CD8-positive, alpha-beta T cell (primary cell): ENCODE measurements at places on chromosomes 2 and 18.

DNA sequence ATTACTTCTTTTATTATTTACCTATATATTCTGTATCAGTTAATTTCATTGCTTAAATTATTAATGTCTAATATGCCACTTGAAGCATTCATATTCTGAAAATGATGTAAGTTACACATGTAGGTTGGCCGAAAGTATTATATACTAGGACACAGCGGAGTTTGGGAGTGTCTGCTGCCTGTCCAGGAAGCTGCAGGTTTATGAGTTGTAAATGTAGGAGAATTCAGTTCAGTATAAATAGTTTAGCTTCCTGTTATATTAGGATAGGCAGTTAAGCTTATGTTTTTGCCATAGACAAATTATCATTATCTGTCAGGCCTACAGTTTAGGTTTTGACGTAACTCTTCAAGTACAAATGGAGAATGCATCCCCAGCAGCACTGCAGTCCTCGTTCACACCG is 18.9 kb upstream of the ZNF236 start:
- no peak for DNase-seq

GRCh38 chr18:44597797-44598196 is 82.9 kb upstream of the SETBP1 start:
- no peak for DNase-seq

- DNase-seq: no peak
These were observed 160.5 kb downstream of the GALNT13 start for GRCh38 chr2:154032220-154032619.

DNA sequence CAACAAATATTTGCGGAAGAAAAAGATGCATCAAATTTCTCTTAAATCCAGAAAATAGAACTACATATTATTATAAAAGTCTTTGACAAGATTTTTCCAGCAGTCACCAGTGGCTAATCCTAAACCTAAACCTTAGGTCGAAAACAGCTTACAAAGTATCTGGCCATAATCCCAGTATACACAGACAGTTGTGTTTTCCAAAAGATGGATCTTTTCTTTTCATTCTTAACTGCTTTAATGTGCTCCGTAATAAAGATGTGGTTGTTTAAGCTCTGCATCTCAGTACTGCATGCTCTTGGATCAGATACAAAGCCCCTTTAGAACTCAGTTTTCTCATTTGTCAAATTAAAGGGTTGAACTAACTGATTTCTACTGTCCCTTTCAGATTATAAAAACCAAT is 247.8 kb downstream of the TXNL1 start:
- DNase-seq: no peak

DNA sequence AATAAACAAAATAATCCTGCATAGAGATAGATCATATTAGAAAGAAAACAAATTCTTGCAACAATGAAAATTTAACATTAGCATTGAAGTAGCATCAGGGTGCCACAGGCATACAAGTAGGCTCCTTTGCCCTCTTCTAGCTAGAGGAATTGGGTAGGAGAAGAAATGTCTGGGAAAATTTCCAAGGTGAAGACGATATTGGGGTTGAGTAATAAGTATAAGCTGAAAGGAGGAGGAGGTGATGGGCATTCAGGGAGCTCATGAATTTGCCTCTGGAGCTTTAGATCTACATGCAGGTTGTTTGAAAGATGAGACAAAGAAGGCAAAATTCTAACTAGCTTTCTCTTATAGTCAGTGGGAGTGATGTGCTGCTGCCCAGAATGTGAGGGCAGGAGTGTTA is 504.9 kb downstream of the CCDC85A start:
- no peak for DNase-seq

GRCh38 chr2:192749611-192750200 is 555.0 kb upstream of the TMEFF2 start:
- no peak for DNase-seq

DNA sequence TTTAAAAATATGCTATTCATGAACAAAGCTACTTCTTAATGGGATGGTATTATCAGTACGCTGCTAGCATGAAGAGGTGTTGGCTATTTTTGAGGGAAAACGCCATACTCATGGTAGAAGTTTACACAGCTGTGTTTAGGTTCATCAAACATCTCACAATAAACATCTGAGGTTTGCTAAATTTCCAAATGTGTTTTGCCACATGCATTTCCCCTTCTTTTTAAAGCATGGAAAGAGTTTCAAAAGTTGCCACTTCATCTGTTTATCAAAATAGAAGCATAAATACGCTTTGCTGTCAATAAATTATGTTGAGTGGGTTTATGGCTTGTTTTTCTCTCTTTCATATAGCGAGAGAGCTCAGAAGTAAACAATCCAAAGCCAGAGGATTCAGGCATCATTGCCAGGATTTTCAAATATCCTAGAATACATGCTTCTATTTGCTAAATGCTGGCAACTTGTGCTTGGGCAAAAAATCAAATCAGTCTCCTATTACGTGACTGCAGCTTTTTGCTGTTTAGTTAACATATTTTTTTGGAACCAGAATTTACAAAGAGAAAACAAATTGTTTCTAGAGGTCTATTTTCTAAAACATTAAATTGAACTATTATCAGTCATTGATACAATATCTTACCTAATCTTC is 1919.9 kb upstream of the LRRTM1 start:
- no peak for DNase-seq

- DNase-seq: no peak
These were observed 36.5 kb upstream of the GLS start for GRCh38 chr2:190843890-190844699.

DNA sequence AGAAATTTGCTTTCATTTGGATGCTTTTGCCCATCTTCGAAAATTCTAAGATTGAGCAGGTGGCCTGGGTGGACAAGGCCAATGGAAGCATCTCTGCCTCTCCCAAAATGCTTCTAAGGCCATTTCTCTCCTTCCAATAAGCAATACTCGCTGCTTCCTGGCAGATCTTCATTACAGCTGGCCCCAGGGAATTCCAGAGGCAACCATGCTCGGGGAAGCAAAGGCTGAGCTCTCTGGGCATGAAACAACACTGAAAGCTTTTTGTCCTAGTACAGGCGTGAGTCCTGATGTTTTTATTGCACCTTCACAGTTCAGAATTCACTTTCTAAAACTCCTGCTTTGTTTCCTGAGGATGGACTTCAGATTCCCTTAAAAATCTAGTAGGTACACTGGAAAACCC is 11.8 kb upstream of the NEDD4L start:
- no peak for DNase-seq

GRCh38 chr2:187532333-187533120 is 21.7 kb downstream of the TFPI start:
- DNase-seq: no peak

DNA sequence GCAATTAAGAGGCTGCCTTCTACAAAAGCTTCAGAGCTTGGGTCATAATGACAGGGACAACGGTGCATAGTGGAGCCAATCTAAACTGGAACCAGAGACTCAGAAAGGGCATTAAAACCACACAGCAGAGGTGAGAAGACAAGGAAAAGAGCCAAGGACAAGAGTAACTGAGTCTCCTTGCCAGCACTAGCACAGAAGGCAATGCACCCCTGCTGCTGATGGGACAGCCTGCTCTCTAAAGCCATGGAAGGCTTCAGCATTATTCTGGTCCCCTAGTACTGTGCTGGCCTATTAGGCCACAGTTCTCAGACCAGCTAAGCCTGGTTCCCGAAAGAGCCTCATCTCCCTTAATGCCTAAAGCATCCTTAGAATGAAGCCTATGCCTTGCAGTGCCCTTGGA is 15.5 kb downstream of the MYO5B start:
- no peak for DNase-seq

DNA sequence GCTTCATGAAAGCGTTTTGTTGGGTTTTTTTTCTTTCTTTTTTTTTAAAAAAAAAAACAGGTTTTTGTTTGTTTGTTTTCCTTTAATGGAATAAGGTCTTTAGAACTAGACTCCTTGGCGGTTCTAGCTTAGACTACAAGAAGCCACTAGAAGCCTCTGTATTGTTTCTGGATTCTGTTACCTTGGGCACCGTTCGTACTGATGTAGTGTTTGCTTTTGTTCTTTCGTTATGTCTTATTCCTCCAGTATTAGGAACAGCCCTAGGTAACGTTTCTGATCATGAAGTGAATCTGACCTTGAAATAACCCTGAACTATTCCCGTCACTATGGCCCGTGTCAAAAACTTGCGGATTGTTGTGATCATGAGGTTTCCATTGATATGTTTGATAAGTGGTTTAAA is 164.6 kb downstream of the PTGR3 start:
- DNase-seq: no peak

DNA sequence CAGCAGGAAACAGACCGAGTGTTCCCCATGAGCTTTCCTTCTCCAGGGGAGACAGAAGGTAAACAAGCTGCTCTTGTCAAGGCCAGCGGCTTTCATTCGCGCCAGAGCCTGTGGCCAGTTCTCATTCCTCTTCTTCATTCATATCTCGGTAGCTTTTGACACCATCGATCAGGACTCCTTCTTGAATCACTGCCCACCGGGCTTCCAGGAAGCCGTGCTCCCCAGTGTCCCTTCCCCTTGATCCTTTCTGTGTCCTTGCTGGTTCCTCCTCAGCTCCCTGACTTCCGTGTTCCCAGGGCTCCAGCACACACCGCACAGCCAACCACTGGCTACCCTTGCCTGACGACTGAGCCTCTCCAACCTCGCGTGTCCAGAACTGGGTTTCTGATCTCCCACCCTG is 14.1 kb downstream of the SLC66A3 start:
- DNase-seq: no peak

DNA sequence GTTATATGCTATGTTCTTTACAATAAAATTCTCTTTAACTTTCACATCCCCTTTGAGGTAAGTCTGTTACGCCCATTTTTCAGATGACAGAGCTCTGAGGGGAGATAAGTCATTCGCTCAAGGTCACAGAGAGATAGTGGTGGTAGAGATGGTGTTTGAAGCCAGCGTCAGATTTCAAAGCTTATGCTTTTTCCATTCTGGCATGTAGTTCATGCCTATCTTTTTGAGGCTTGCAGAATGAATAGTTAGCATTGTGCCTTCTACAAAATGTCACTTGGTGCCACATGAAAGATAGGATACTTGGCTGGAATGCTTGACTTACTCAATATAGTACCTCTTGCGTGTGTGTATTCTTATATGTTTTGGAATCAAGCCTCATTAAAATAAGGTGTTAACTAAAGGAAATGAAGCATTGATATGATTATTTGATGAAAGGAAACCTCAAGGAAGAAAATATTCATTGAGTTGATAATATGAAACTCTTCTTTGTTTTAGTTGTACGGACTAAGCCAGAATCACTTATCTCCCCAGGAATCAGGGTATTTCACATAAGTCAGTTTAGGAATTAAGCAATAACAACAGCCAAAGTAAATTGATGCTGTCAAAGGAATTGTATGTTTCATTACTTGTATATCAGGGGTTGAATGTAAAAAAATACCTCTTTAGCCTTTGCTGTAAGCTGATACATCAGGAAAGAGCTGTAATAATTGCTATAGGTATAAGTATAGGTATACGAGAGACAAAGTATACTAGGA is 15.5 kb downstream of the SPATS2L start:
- DNase-seq: no peak

DNA sequence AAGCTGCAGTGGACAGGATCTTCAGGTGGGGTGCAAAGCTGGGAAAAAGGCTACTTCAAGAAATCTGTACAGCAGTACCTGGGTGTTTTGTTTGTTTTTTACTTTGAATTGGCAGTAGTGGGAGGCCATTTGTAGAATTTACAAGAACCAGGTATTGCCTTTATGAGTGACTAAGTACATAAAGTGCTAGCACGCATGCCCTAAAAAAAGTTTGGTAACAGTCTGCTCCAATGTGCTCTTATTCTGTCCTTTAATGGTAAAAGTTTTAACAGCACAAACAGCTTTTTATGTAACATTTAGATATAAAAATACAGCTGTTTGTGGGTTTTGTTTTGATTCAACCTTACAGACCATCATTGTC is 17.2 kb downstream of the REV1 start:
- no peak for DNase-seq

DNA sequence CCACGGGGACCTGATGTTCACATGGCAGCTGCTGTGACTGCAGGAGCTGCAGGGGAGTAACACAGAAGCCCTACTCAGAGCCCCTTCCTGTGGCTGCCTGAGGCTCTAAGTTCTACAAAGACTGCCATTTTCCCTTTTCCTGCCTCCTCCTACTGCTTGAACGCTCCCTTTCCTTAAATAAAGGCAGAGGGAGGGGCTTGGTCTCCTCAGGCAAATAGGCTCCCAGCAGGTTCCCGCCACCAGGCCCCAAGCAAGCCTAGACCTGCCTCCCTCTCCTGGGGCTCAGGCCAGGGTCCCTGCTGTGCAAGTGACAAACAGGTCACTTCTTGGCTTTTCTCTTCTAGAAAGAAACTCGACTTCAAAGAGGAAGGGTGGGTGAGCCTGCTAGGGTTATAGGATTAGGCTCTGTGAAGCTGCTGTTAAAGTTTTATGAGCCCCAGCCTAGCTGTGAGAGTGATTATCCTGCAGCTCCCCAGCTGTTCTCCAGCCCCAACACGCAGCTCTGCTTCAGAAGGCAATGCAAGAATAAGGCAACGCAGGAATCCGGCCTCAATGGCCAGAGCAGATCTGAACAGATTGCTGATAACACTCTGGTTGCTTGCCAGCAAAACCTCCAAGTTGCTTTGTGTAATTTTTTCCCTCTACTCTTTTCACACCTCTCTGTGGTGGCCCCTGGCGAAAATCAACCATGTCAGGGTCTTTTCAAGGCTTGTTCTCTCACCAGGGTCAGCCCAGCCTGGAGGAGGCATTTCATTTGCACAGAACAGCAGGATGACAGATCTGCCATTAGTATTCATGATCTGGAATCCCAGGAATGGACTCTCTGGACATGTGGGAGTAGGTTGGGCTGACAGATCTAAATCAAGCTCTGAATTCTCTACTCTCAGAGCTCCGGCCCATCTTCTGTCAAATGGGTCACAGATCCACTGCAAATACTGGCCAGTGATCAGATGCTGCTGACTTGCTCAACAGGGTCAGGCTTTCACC is 71.3 kb downstream of the MRO start:
- DNase-seq: no peak

DNA sequence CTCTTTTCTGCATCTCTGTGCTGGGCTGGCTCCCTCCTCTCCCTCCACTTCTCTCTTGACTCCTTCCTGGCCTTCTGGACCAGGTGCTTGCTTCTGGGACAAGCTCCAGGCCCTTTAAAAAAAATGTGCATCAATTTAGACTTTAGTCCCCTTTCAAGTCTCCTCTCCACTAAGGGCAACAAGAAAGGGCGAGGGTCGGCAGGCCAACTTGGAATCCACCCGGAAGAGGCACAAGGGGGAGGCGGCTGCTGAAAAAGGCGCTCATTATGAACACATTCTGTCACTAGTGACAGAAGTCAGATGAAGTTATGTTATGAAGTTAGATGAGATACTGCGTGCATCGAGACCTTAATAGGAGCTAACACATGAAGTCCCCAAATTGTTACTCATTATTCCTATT is 13.6 kb upstream of the RHOB start:
- DNase-seq: no peak

DNA sequence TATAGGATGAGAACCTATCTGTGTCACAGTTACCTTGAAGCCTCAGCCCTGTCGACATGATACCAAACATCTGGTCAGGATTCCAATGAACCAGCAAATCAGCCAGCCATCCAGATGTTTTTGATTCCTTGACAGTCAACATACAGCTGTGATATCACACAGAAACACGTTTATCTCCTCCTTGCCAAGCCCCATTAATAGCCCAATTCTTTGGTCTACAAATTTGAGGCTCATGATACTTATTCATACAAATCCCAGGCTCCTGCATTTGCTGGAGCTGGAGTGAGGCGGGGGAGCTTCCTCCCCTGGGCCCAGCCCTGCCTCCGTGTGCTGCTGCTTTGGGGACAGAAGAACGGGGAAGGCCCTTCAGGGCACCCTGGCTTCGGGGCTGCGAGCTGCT is 611.6 kb upstream of the SALL3 start:
- no peak for DNase-seq
